ENCODE measurements at places on chromosomes 3 and 15.

- DNase-seq = no peak
Measured at GRCh38 chr15:48020166-48020565, 100.6 kb upstream of the SLC24A5 start.

DNA sequence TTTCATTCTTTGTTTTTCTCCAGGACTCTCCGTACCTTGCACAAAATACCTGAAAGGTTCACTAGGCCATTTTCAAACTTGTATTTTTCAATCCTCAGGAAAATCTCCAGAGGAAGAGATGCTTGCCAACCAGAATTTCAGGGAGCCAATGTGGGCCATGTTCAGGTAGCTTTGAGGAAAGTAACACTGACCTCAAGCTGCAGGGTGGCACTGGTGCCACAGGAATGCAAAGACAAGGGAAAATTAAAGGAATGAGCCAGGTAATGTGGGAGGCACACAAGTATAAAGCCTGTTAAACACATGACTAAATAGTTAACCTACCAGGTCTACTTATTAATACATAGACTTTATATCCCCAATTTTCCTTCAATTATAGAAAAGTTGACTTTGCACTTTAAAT, 51.9 kb upstream of the GAP43 start:
- no peak for DNase-seq

- DNase-seq = no peak
Measured at GRCh38 chr3:186644683-186645082, 4.5 kb downstream of the FETUB start.

DNA sequence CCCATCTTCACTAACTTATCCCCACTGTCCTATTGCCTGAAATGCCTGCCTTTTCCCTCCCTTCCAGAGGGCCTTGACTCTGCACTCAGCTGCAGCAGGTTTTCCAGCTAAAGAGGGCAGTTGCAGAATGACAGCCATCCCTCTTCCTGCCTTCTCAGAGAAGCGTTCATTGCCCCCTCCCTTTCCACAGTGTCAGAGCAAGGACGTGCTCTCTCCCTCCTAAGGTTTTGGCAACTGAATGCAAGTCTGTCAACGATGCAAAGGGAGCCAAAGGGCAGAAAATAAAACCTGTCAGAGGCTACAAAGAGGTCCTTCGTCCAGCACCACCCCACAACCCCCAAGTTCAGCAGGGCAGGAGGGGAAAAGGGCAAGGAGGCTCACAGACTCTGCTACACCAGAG, 230.1 kb upstream of the THBS1 start:
- no peak for DNase-seq

GRCh38 chr3:101639280-101639963, 37.5 kb downstream of the ZBTB11 start:
- DNase-seq = no peak

DNA sequence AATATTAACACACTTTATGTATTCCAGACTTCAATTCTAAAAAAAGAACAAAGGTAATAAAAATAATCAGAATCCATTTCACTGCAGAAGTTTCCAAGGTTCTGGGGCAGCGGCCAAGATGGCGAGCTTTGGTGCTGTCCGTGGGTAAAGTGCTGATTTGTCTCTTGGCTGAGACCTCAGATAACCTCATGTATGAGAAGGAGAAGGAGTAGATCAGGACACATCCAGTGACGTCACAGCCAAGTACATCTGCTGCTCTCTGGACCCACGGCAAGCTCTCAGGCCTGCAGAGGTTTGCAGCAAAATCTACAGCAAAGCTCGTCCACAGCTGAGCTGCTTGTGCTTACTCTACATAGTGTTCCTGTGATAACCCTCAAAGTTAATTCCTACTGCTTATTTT, 165.7 kb downstream of the MAGI1 start:
- no peak for DNase-seq

DNA sequence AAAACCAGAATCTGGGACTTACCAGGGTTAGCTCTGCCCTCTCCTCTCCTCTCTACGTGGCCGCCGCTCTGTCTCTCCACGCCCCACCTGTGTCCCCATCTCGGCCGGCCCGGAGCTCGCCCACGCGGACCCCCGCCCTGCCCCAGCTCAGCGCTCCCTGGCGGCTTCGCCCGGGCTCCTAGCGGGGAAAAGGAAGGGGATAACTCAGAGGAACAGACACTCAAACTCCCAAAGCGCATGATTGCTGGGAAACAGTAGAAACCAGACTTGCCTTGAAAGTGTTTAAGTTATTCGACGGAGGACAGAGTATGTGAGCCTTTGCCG, 5.4 kb downstream of the ISL2 start:
- DNase-seq = no peak

- no peak for DNase-seq
Measured at GRCh38 chr3:85960793-85961192, 1002.0 kb downstream of the CADM2 start.

DNA sequence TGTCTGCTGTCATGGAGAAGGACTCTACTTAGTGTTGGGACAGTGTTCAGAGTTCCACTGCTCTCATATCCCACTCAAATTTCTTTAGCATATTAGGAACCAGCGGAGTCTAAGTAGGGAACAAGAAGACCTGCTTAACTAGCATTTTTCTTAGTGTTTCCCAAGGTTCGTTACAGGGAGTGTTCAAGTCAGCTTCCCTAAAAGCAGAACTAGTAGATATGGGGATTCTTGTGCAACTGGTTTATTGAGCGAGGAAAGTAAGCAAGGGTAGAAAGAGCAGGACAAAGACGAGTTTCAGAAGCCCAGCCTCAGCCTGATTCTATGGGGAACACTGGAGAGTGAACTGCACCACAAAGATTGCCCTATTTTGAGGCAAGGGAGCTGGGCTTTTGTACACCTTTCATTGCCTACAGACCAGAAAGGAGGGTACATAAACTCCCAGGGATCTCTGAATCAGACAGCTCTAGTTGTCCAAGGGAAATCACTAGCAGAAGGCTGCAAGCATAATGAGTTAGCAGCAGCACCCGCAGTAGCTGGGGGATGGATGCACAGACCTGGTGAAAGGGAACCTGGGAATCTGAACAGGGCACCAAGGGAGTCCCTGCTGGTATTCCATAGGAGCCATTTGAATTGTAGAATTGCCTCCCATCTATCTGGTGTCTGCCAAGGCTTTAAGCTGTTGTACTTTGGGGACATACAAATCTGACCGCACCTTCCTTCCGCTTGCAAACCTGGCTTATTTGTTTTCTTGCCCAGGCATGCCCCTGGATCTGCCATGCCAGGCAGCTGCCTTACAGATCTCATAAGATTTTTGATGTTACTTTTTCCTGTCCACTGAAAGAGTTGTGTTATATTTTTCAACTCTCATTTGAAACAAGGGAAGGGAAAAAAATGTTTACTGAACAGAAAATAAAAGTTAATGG, 15.1 kb downstream of the CMTM7 start:
- no peak for DNase-seq

- DNase-seq = peak; percentile 76
Measured at GRCh38 chr3:43870120-43870519, 179.4 kb downstream of the ABHD5 start.

- no peak for DNase-seq
Measured at GRCh38 chr15:79820176-79820575, 76.6 kb downstream of the MTHFS start.

DNA sequence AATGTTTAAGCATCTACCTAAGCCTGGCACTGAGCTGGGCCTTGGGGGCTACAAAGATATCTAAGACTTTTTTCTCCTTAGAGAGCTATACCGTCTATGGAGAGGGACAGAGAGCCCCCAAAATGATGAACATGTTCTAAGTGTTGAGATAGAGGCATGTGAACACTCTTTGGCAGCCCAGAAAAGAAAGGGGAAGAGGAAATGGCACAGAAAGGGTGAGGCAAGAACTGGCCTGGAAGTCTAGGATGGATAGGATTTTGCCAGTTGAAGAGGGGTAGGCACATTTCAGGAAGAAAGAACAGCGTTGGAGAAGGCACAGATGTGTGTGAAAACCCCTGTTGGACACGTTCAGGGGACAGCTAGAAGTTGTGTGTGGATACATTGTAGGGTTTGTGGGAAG, 276.2 kb upstream of the LRRFIP2 start:
- DNase-seq = no peak

- DNase-seq = no peak
Measured at GRCh38 chr3:106783231-106783630, 594.0 kb upstream of the CCDC54 start.

- no peak for DNase-seq
Measured at GRCh38 chr15:73648014-73648295, 14.8 kb upstream of the NPTN start.

GRCh38 chr3:158935846-158936245, 134.0 kb downstream of the MFSD1 start:
- DNase-seq = no peak
